ENCODE measurements at places on chromosomes 5 and 9.

DNA sequence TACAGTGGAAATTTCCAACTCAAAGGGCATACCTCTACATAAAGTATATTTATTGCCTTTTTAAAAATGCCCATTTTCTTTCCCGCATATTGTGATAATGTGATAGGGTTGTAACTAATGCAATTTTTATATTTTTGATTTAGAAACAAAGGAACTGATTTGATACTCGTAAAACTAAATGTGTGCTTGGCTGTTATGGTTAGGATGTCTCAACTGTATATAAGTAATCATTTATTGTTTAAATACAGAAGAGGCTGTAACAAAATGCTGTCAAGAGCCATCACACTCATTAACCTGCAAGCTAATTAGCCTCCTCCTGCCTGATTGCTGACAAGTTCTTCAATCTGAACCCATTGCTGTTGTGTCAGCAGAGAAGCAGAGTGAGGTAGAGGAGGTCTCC lies 149.2 kb downstream of the PBX3 start:
- DNase-seq, result no peak

- no peak for DNase-seq
Observed at GRCh38 chr9:93536874-93537273, 39.5 kb upstream of the PHF2 start.

GRCh38 chr5:31378838-31379237 lies 153.1 kb downstream of the DROSHA start:
- DNase-seq, result no peak

DNA sequence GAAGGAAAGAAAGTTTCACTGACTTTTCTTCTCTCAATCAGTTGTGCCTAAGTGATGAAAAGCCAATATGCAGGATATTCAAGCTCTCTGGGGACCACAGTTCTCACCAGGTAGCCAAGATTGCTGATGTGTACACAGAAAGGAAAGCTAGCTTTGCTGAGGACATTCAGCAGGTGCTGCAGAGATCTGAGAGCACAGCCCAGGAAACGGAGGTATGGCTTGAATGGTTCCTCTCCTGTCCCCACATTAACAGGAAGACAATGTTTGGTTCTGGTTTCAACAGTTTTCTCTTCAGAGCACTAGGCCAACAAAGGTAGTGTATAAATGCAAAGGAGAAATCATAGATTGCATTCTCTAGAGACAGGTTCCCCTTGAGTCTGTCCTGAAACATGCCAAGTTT lies 69.6 kb downstream of the PTPDC1 start:
- no peak for DNase-seq

DNA sequence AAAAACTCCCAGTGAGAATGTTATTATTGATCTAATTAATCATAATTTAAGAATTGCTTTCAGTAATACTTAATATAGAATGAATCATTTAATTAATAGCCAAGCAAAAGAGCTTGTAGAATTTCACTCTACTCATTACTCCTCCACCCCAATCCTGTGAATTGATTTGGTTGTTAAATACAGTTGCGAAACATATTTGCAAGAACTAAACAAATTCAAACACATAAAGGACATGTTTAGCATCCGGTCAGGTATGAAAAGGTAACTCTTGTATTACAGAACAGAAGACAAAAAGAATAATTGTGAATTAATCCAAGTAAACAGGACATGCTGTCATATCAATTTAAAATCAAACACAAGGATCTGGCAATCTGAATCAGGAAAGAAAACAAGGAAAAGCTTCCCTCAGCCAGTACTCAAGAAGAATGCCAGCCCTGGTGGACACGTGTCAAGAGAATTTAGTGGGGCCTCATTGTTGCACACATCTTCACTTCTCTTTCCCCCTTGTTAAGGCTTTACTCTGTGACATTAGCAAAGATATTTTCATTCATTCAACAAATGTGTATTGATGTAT lies 89.4 kb upstream of the SLC12A2 start:
- DNase-seq, result no peak

DNA sequence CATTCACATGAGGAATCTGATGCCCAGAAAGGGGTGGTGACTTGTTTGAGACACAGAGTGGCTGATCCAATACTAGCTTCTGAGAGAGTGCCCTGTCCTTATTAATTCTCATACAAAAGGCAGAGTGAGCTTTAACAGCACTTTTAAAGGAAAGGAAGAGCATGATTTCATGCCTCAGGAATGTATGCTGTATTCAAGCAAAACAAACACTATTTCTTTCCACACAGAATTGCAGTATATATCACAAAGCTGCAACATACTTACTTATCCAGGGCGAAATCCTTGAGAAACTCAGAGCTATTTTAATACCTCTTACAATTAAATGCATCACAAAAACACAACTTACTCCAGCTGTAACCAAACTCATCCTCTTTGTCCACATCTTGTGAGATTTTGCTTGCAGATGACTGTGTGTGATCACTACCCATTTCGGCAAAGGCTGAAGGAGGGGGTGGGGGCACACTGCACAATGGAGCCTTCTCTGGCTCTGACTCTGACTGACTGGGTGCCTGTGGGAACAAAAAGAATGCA lies 139.8 kb downstream of the MPDZ start:
- no peak for DNase-seq
